ENCODE measurements at places on chromosomes 1 and 21.
A peak's percentile ranks its signal among the peaks of the same experiment; 100 is the strongest.

GRCh38 chr21:40074710-40075109, 207.5 kb downstream of the PCP4 start:
- no peak for DNase-seq

- DNase-seq: no peak
These were observed 54.1 kb downstream of the TOMM20 start for GRCh38 chr1:235074523-235075047.

DNA sequence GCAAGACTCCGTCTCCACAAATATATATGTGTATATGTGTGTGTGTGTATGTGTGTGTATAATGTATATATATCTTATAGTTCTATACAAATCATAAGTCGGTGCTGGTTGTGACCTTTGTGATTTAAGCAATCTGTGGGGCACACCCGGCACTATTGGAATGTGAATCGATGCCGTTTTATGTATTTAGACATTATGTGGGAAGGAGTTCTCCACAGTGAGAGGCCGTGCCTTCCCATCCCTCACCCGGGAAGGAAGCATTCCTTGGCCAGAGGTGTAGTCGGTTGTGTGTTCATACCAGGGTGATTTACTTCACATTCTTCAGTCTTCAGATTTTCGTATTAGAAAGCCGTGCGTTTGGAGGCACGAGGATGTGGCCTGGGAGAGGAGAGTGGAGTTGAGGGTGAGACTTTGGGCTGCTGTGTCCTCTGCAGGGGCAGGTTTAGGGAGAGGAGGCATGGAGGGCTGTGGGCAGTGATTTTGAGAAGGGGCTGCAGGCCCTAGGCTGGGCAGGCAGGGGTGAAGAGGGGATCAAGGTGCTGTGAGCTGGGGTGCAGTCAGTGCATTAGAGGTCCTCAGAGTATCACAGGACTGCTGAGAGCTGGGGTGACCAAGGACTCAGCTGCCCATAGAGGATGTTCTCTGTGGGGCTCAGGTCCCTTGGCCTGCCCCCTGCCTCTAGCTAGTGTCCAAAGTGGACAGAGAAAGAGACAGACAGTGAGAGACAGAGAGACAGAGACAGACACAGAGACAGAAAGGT, 57.7 kb downstream of the TRIM11 start:
- DNase-seq: no peak

- no peak for DNase-seq
These were observed 14.9 kb downstream of the COL6A2 start for GRCh38 chr21:46112725-46113215.

GRCh38 chr1:145985502-145986439, 10.6 kb downstream of the TXNIP start:
- peak; percentile 92 for DNase-seq

DNA sequence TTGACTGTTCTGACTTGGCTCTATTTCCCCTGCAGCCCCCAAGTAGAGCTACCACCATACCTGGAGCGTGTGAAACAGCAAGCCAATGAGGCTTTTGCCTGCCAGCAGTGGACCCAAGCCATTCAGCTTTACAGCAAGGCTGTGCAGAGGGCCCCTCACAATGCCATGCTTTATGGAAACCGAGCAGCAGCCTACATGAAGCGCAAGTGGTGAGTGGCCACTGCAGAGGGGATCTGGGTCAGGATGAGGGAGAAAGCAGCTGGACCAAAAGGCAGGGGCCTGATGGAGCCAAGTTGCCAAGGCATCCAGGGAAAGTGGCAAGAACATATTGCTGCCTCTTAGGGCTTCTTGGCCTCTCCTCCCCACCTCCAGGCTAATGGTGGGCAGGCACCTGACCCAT, 24.1 kb upstream of the TMEM222 start:
- DNase-seq: no peak

GRCh38 chr1:224735159-224735558, 119.0 kb downstream of the CNIH3 start:
- no peak for DNase-seq

- no peak for DNase-seq
These were observed 16.9 kb downstream of the MACO1 start for GRCh38 chr1:25447547-25447946.

GRCh38 chr1:14103878-14104430, 404.0 kb downstream of the PRDM2 start:
- DNase-seq: no peak

DNA sequence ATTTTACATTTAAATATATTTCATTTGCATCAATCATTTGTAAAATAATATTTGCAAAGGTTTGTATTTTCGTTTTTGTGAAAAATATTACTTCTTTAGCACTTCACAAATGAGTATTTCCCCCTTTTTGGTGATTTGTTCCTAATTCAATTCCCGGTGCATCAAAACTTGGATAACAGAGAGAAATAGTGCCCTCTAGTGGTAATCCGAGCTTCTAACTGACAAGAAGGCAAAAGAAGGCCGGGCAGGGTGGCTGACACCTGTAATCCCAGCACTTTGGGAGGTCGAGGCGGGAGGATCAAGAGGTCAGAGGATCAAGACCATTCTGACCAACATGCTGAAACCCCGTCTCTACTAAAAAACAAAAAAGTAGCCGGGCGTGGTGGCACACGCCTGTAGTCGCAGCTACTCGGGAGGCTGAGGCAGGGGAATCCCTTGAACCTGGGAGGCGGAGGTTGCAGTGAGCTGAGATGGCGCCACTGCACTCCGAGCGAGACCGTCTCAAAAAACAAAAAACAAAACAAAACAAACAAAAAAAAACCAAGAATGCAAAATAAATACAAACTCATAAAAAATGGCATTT, 137.7 kb downstream of the COL11A1 start:
- peak; percentile 38 for DNase-seq

- peak; percentile 29 for DNase-seq
These were observed 110.9 kb upstream of the IFFO2 start for GRCh38 chr1:19067182-19067911.

DNA sequence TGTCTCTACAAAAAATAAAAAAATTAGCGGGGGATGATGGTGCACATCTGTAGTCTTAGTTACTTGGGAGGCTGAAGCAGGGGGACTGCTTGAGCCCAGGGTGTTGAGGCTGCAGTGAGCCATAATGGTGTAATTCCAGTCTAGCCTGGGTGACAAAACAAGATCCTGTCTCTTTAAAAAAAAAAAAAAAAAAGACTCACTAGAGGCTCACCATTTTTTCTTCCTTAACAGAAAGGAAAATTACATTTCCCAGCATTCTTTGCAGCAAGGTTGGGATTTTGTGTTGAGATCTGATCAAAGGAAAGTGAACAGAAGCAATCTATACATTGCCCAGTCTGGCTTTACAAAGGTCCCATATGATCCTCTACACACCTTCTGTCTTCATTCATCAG, 21.5 kb downstream of the GFI1 start:
- no peak for DNase-seq

DNA sequence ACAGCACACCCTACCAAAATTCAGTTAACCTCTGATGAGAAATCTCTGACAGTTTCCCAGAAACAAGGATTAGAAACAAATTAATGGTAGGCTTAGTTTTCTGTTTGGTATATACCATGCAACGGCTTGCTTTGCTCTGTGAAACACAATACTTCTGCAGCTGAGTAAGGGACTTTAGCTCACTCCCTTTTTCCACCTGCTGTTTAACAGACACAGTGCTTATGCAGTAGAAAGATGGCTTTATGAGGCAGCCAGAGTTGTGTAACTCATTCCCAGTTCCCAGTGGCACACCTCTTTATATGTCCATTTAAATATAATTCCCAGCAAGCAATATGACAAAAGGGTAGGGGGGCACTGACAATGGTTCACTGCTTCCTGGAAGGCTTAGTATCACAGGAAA, 124.0 kb downstream of the PIGK start:
- DNase-seq: no peak

DNA sequence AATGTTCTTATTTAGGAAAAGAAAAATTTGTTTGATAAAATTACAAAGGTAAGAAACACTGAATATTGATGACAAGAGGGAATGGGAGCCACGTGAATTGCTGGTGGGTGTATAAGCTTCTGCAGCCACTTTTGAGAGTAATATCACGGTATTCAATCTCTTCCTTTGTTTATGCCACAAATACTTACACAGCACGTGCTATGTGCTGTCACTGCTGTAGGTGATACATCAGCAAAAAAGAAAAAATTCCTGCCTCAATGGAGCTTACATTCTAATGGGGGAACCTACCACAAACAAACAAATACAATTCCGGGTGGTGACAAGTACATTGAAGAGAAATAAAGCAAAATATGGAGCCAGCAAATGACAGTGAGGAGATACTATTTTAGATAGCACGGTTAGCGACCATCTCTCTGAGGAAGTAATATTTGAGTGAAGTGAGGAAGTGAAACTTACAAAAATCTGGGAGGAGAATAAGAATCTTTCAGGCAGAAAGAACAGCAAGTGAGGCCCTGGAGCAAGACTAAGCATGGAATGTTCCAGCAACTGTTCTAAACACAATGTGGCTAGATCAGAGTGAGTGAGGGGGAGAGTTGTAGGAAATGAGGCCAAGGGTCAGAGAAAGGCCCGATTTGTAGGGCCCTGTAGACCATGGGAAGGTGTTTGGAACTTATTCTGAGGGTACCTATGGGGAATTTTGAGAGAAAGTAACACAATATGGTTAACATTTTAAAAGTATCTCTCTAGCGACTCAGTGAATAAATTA, 2.6 kb upstream of the FCRLB start:
- DNase-seq: no peak

DNA sequence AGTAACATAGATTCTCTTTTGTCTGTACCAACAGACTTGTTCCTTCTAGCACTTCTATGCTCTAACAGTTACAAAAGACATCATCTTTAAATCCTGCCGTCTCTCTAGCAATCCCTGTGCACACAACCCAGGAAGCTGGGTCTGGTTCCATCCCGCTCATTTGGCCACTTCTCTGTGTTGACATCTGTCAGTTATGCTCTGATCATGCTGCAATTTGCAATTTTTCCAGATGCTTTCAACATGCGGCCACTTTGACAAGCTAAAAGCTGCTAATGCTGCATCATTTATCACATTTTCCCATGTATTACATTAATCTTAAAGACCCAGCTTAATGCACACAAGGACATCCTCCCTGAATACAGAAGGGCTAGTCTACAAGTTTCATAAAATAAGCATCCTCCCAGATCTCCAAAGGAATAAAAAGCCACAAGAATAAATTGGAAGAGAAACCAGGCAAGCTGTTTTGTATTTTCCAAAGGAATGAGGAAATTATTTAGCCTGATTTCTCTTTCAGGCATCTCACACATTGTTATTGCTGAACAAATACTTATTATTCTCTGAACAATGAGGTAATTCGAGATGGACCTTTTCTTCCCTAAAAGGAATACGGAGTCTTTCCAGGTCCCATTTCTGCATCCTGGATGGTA, 19.0 kb upstream of the LRRC52 start:
- DNase-seq: no peak

DNA sequence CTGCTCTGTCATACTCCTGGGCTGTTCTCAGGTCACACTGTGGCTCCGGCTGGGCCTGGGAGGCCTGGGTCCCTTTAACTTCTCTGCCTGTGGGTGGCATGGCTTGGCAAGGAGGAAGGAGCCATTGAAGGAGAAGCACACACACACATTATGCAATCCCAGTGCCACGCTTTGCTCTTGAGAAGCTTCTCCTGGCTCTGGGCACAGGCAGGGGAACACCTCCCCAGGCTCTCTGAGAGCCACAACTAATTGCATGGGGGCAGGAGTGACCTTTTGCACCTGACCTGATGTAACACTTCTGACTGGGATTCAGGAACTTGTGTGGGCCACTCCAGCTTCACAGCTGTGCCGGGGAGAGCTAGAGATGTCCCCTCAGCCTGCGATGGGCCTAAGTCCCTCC, 23.1 kb downstream of the LGR6 start:
- no peak for DNase-seq

- peak; percentile 35 for DNase-seq
These were observed 6.3 kb downstream of the EXTL1 start for GRCh38 chr1:26027716-26028489.

- DNase-seq: no peak
These were observed 167.9 kb downstream of the ASTN1 start for GRCh38 chr1:176996456-176997090.

GRCh38 chr1:54842206-54842915, 41.2 kb upstream of the TTC22 start:
- no peak for DNase-seq

DNA sequence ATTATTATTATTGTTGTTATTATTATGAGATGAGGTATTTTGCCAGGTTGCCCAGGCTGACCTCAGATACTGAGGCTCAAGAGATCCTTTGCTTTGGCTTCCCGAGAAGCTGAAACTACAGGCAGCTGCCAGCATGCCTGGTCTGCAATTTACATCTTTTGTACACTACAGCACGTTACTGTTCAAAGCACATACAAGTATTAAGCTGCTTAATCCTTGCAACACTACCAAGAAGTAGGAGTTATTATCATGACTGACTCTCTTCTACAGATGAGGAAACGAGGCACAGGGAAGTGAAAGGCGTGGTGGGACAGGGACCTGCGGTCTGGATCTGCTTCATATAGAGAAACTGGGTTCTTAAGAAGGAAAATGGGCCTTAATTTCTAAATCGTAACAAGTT, 11.6 kb downstream of the ERG start:
- no peak for DNase-seq

GRCh38 chr1:152227310-152227928, 3.4 kb upstream of the HRNR start:
- DNase-seq: peak; percentile 1

DNA sequence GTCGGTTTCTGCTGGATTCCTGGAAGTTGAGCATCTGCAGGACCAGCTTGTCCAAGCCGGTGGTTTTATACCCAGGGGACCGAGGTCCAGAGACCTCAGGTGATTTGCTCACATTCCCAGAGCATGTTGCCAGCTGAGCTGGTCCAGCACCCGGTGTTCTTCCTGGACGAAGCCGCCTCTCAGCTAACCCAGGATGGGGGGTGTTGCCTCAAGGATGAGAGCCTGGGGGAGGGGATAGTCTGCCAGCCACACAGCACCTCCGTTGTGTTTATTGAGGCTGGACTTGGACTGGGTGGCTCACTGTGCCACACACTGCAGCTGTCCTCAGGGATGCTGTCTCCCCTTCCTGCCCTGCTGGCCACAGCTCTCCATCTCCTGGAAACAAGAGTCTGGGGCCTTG, 1.5 kb downstream of the TMEM201 start:
- no peak for DNase-seq

- DNase-seq: no peak
These were observed 94.7 kb downstream of the DMRTA2 start for GRCh38 chr1:50328552-50328951.

DNA sequence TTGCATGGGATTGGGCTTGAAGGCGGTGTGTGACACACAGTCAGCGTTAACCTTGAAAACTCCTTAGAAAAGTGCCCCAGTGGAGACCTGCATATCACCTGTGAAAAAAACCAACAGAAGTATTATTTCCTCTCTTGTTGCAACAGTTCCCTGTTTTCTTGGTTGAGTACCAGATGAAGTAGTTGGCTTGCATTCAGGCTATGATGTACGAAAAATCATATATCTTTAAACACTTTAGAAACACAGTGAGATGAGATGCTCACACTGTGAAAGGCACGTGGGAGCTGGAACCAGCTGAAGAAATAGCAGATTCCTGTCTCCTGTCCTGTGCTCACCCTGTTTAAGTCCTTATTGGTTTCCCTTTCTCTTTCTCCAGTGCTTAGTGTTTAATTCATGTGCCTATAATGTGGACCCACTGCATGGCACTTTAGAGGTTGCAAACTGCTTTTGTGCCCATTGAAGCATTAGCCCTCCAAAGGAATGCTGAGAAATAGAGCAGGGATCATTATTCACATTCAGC, 2.8 kb downstream of the CAMK1G start:
- DNase-seq: no peak
